Parietal lobe (tissue), 2 donors: ENCODE measurements at places on chromosomes 11 and 22. TPM values are rescaled to one million over a fixed set of nuclear protein-coding genes. Genes with fewer than 3 reads are reported as not detected.

Gene SYT13
- 153 TPM for total RNA-seq

Gene APOL3
- total RNA-seq, result 0.94 TPM

Gene PVALB
- total RNA-seq, result not detected

Gene GLYAT
- total RNA-seq, result not detected

Gene IGSF9B
- 13.8 TPM for total RNA-seq

Gene MYBPC3
- not detected for total RNA-seq

Gene SEC14L6
- 0.31 TPM for total RNA-seq

Gene C11orf21
- total RNA-seq, result not detected

Gene PTGDR2
- 1.3 TPM for total RNA-seq

Gene CNIH2
- 79.2 TPM for total RNA-seq

Gene B3GAT1
- 75.4 TPM for total RNA-seq

Gene TMEM86A
- total RNA-seq, result 7.5 TPM

Gene BIK
- total RNA-seq, result not detected

Gene FIBP
- total RNA-seq, result 121 TPM

Gene BTG4
- total RNA-seq, result not detected

Gene C11orf42
- total RNA-seq, result not detected

Gene CATSPER1
- total RNA-seq, result not detected

Gene POU2AF2
- total RNA-seq, result not detected

Gene TLCD5
- total RNA-seq, result 21.6 TPM

Gene ADM2
- under 0.01 TPM for total RNA-seq

Gene CEP126
- 14.7 TPM for total RNA-seq

Gene STIM1
- 21.9 TPM for total RNA-seq

Gene OR4B1
- not detected for total RNA-seq

Gene KRTAP5-7
- not detected for total RNA-seq

Gene SPINDOC
- total RNA-seq, result 13.8 TPM

Gene C22orf23
- 0.63 TPM for total RNA-seq

Gene CXCR5
- total RNA-seq, result not detected

Gene CADM1
- total RNA-seq, result 304 TPM

Gene C11orf87
- total RNA-seq, result 25.4 TPM

Gene SCUBE2
- total RNA-seq, result 7.2 TPM

Gene POTEH
- not detected for total RNA-seq

Gene PNPLA5
- not detected for total RNA-seq

Gene SAA1
- not detected for total RNA-seq

Gene ELF5
- total RNA-seq, result not detected

Gene OR4D10
- not detected for total RNA-seq

Gene CDON
- 72.9 TPM for total RNA-seq

Gene OR51D1
- not detected for total RNA-seq

Gene P2RY2
- total RNA-seq, result not detected

Gene OR52I2
- total RNA-seq, result not detected

Gene OPCML
- total RNA-seq, result 76.7 TPM

Gene TMEM191C
- 4.4 TPM for total RNA-seq

Gene TRIM48
- not detected for total RNA-seq

Gene TYR
- not detected for total RNA-seq

Gene OR51B5
- 3.1 TPM for total RNA-seq

Gene CABP7
- total RNA-seq, result 1.9 TPM

Gene ZC3H7B
- 61.7 TPM for total RNA-seq

Gene TREH
- not detected for total RNA-seq

Gene CCDC116
- total RNA-seq, result 0.31 TPM

Gene NXPE4
- total RNA-seq, result not detected

Gene NPTXR
- total RNA-seq, result 24.4 TPM

Gene OR2D2
- total RNA-seq, result 2.2 TPM

Gene TRIM51
- not detected for total RNA-seq
